ENCODE measurements at places on chromosomes 2 and 18. TPM values are rescaled to one million over a fixed set of nuclear protein-coding genes. Genes with fewer than 3 reads are reported as not detected.

HAAO gene
- total RNA-seq = 4.0 TPM

TFCP2L1 gene
- 52.7 TPM for total RNA-seq

MAP2 gene
- total RNA-seq = 6.4 TPM

DSEL gene
- total RNA-seq = 1.2 TPM

POTEF gene
- not detected for total RNA-seq

MPHOSPH10 gene
- total RNA-seq = 7.5 TPM

STPG4 gene
- not detected for total RNA-seq

SCN7A gene
- 22.2 TPM for total RNA-seq

SCRN3 gene
- total RNA-seq = 28.9 TPM

GKN1 gene
- not detected for total RNA-seq

TRIM43 gene
- not detected for total RNA-seq

IL18R1 gene
- total RNA-seq = 0.75 TPM

GRCh38 chr2:54504866-54505265 is 48.7 kb downstream of the SPTBN1 start:
- no peaks in the 10 kb centered on the region for H3K36me3 ChIP-seq
- no peaks in the 10 kb centered on the region for H3K27me3 ChIP-seq
- H3K4me1 ChIP-seq = no peaks in the 10 kb centered on the region
- H3K4me3 ChIP-seq = no peak overlapping the region

DNA sequence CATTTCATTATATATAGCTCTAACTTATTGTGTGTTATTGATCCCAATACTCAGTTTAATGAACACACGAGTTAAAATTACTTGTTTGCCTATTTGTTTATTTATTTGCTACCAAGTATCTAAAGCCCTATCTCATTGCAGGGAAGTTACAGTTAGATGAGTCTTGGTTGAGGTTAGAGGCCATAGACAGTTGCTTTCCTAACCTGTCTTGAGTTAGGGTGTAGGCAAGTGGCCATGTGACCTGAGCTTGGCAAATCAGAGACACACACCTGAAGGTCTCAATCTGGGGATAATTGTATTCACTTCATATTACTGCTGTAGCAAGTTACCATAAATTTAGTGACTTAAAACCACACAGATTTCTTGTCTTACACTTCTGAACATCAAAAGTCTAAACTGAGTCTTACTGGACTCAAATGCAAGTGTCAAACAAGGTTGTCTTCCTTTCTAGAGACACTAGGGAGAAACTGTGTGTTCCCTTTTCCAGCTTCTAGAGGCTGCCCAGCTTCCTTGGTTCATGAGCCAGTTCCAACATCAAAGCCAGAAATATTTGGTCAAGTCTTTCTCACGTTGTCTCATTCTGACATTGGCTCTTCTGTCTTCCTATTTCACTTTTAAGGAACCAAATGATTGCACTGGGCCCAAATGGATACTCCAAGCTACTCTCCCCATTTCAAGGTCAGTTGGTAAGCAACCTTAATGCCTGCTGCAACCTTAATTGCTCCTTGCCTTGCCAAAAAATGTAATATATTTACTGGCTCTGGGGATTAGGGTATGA is 39.7 kb downstream of the COL3A1 start:
- H3K36me3 ChIP-seq = peaks cover 5% of the 10 kb centered on the region
- H3K27me3 ChIP-seq = no peaks in the 10 kb centered on the region
- H3K4me3 ChIP-seq = no peak overlapping the region
- no peak for DNase-seq

DNA sequence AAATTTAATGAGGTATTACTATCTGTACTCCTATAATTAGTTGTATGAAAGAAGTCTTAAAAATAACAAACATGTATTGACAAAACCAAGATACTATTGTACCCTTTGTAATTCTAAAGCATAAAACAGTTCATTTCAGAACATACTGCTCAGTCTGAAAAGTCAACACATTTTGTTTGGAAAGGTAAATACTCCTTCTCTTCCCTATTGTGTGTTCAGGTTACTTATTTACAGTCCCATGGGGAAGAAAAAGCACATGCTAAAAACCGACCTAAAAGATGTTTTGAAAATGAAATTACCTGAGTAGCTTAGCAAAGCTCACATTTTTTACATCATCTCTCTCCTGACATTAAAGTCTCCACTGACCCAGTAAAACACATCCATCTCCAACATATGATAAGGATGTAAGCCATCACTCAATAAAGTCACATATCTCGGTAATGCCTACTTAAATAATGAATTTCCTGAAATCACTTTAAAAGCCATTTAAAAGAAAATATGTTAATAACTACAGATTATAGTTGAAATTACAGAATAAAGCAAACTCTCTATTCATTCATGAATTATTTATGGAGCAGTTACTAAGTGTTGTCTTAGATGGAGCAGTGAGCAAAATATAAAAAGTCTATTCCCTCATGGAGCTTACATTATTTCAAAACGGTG is 75.6 kb upstream of the FZD5 start:
- H3K36me3 ChIP-seq = no peaks in the 10 kb centered on the region
- H3K4me3 ChIP-seq = no peak overlapping the region
- no peak for DNase-seq
- H3K27me3 ChIP-seq = no peaks in the 10 kb centered on the region

DNA sequence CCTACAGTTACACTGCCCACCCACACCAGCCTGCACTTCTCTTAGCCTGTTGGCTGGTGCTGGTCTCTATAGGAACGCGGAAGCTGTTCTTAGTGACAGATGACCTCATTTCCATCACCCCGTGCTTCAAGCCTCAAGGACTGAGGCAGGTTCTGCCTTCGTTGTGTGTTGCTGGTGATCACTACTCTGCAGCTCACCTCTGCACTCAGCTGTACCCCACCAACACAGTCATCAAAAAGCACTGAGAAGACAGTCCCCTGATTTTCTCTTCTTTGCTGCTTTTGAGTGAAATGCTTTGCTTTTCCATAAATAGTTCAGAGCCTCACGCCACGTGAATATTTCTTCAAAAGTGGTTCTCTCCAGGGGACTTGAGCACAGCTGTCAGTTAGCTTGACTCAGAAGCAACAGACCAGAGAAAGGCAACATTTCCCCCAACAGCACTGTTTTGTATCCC is 225.7 kb upstream of the CCDC150 start:
- DNase-seq = no peak
- H3K27me3 ChIP-seq = no peaks in the 10 kb centered on the region
- H3K4me3 ChIP-seq = no peak overlapping the region
- H3K4me1 ChIP-seq = no peaks in the 10 kb centered on the region
- no peaks in the 10 kb centered on the region for H3K36me3 ChIP-seq

- no peak overlapping the region for H3K27ac ChIP-seq
- H3K27me3 ChIP-seq = no peaks in the 10 kb centered on the region
- no peak overlapping the region for H3K4me3 ChIP-seq
- H3K36me3 ChIP-seq = no peaks in the 10 kb centered on the region
- peaks cover 15% of the 10 kb centered on the region for H3K4me1 ChIP-seq
These were observed 7.8 kb downstream of the AGAP1 start for GRCh38 chr2:235501673-235502031.

DNA sequence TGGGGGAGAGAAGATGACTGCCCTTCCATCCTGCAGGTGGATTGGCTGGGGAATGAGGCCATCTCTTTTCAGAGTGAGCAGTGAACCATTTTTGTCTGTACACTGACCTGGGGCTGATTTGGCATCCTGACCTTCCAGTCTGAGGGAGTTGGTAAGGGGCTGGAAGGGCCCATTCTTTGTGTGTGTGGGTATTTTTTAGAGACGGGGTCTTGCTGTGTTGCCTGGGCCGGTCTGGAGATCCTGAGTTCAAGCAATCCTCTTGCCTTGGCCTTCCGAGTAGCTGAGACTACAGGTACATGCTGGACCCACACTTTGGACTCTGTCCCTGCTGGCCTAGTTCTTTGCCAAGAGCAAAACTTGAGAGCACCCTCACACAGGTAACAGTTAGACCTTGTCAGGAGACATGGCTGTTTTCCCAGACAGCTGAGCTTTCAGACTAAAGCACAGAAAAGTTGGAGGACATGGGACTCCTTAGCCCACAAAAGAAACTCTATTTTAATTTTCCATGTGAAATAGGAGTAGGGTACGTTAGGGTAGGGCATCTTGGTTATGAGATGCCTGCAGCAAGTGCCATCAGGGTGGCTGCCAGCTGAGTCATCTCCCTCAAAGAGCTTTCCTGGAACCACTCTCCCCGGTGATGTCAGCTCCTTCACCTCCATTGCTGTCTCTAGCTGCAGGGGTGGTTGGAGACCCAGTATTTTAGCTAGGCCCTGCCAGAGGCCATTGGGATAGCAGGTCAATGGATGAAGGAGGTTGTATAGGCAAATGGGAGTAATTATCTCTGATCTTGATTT is 60.7 kb downstream of the DGKD start:
- DNase-seq = no peak
- no peaks in the 10 kb centered on the region for H3K36me3 ChIP-seq
- peak overlapping the region; percentile 74 for H3K27ac ChIP-seq
- no peak overlapping the region for H3K4me3 ChIP-seq
- no peaks in the 10 kb centered on the region for H3K27me3 ChIP-seq

GRCh38 chr2:175372704-175373701 is 191.5 kb upstream of the ATP5MC3 start:
- no peaks in the 10 kb centered on the region for H3K36me3 ChIP-seq
- no peak for DNase-seq
- no peak overlapping the region for H3K27ac ChIP-seq
- peaks cover 24% of the 10 kb centered on the region for H3K27me3 ChIP-seq

GRCh38 chr18:59448546-59448945 is 89.5 kb upstream of the LMAN1 start:
- no peak overlapping the region for H3K27ac ChIP-seq
- no peaks in the 10 kb centered on the region for H3K27me3 ChIP-seq
- no peaks in the 10 kb centered on the region for H3K36me3 ChIP-seq
- no peak overlapping the region for H3K4me3 ChIP-seq
- DNase-seq = no peak

DNA sequence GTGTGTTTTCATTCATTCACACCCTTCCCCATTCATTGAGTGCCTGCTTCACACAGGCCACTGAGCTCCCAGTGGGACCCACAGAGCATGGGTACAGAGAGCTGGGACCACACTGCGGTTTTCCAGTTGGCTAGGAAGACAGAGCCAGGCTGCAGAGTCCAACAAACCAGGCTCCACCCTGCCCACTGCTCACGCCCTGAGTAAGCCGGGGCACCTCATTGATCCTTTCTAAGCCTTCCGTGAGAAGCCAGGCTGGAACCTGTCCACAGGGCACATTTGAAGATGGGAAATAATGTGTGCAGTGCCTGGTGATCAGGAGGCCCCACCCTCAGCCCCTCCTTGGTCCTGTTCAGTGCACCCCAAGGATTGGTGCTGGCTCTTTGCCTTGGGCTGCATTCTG is 13.5 kb downstream of the KCNIP3 start:
- no peaks in the 10 kb centered on the region for H3K4me1 ChIP-seq
- no peak overlapping the region for H3K4me3 ChIP-seq
- no peaks in the 10 kb centered on the region for H3K27me3 ChIP-seq
- H3K27ac ChIP-seq = no peak overlapping the region
- H3K36me3 ChIP-seq = no peaks in the 10 kb centered on the region

- H3K4me1 ChIP-seq = no peaks in the 10 kb centered on the region
- DNase-seq = no peak
- H3K36me3 ChIP-seq = no peaks in the 10 kb centered on the region
- H3K27ac ChIP-seq = no peak overlapping the region
- no peaks in the 10 kb centered on the region for H3K27me3 ChIP-seq
- H3K4me3 ChIP-seq = no peak overlapping the region
These were observed 34.9 kb upstream of the CCNT2 start for GRCh38 chr2:134883552-134884293.

DNA sequence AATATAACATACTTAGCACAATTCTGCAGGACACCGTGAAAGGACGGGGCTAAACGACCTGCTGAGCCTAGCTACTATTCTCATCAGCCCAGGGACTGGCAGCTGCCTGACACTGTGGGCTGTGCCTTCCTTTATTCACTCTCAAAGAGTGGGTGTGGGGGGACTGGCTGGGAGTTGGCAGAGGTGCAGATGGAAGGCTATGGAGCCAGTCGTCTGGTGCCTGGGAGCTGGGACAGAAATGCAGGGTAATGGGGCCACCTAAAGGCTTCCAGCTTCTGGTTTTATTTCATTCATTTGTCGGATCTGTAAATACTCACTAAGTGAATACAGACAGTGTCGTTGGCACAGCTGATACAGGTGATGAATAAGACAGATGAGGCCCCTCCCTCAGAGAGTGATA is 56.0 kb upstream of the NFU1 start:
- DNase-seq = peak; percentile 23
- H3K27me3 ChIP-seq = no peaks in the 10 kb centered on the region
- H3K36me3 ChIP-seq = no peaks in the 10 kb centered on the region
- H3K4me1 ChIP-seq = peaks cover 23% of the 10 kb centered on the region
- H3K27ac ChIP-seq = peak overlapping the region; percentile 25

GRCh38 chr2:211453311-211453887 is 897.0 kb downstream of the CPS1 start:
- DNase-seq = no peak
- H3K36me3 ChIP-seq = no peaks in the 10 kb centered on the region
- H3K4me1 ChIP-seq = no peaks in the 10 kb centered on the region
- no peak overlapping the region for H3K4me3 ChIP-seq

GRCh38 chr2:205053827-205054410 is 508.6 kb downstream of the PARD3B start:
- H3K4me3 ChIP-seq = no peak overlapping the region
- H3K4me1 ChIP-seq = no peaks in the 10 kb centered on the region
- no peaks in the 10 kb centered on the region for H3K27me3 ChIP-seq
- no peak overlapping the region for H3K27ac ChIP-seq
- DNase-seq = no peak

GRCh38 chr2:215427585-215427984 is 8.3 kb downstream of the FN1 start:
- H3K4me1 ChIP-seq = no peaks in the 10 kb centered on the region
- no peak overlapping the region for H3K4me3 ChIP-seq
- H3K27me3 ChIP-seq = no peaks in the 10 kb centered on the region
- H3K27ac ChIP-seq = no peak overlapping the region
- no peak for DNase-seq
- no peaks in the 10 kb centered on the region for H3K36me3 ChIP-seq
